GM04504 (cell line): ENCODE measurements at places on chromosomes 3 and 15.

GRCh38 chr3:73448761-73449301 is 175.9 kb downstream of the PDZRN3 start:
- no peak for DNase-seq

- no peak for DNase-seq
Measured at GRCh38 chr15:49669288-49669687, 48.4 kb downstream of the DTWD1 start.

DNA sequence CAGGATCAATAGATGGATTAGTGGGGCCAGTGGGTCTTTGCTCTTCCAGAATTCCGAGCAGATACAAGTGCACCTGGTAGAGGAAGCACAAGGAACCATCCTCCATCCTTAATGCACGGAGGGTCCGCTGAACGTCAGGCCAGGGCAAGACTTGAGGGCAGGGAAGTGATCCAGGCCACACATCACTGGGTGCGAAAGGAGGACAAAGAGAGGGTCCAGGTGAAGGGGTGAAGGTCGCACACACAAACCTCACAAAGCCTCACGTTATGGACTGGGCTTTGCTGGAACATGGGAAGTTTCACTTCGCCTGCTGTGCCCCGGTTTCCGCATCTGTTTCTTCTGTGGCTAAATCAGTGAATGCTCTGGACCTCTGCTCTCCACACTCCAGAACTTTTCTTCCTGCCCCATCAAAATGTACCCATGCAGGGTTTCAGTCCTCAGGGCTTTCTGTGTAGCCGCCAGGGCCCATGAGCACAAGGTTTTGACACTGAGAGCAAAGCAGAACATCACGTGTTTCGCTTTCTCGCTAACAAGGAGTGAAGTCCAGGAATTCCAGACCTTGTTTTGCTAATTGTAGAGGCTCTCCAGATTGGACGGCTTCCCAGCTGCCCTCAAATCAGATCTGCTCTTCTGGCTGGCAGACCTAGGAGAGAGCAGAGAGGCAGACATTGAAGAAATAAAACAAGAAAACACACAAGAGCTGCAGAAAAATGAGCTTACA is 56.3 kb downstream of the KLF15 start:
- DNase-seq, result no peak

GRCh38 chr3:114060906-114061655 is 4.5 kb downstream of the QTRT2 start:
- DNase-seq, result no peak

GRCh38 chr3:8629151-8630021 is 15.2 kb downstream of the SSUH2 start:
- DNase-seq, result peak; percentile 55

DNA sequence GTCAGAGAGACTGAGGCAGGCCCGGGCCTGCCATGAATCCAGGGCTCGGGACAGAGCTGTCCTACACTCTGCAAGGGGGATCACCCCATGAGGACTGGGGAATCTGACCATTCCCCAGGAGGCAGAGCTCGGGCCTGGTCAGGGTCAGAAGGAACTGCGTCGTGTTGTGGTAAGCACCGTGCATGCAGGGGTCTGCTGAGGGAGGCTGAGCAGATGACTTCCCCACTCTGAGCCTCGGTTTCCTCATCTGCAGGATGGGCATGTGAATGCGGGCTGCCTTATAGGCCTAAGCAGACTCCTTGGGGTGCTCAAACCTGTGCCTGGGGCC is 61.6 kb upstream of the IQSEC1 start:
- DNase-seq, result no peak

GRCh38 chr15:79922512-79923078 is 25.8 kb upstream of the MTHFS start:
- no peak for DNase-seq

DNA sequence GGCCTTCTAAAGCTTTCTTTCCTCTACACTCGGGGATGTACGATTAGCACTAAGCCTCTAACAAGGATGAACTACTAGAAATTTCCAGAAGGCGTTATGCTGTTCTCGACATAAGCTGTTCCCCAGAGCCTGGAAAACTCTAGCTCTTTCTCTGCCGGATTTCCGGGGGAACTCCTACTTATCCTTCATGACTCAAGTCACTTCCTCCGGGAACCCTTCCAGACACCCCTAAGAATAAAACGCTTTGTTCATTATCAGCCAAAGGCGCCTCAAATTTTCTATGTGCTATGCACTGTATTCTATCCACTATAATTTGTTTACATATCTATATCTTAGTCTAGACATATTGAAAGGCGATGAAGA is 455 bp upstream of the SNAP23 start:
- DNase-seq, result peak; percentile 44

DNA sequence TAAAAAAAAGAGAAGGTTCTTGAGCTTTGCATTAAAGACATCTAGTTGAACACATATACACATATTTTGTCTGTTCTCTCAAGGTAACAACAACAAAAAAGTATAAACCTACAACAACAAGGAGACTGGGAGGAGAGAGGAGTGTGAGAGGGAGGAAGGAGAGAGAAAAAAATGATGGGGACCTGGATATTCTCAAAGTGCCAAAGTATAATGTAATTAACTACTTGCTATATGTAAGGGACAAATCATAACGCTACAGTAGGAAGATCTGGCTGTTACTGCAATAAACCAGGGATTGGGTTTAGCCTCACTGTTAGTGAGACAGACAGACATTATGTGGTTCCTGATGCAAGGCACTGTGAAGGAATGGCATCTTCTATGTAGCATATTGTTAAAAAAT is 14.2 kb upstream of the GABRR3 start:
- no peak for DNase-seq

DNA sequence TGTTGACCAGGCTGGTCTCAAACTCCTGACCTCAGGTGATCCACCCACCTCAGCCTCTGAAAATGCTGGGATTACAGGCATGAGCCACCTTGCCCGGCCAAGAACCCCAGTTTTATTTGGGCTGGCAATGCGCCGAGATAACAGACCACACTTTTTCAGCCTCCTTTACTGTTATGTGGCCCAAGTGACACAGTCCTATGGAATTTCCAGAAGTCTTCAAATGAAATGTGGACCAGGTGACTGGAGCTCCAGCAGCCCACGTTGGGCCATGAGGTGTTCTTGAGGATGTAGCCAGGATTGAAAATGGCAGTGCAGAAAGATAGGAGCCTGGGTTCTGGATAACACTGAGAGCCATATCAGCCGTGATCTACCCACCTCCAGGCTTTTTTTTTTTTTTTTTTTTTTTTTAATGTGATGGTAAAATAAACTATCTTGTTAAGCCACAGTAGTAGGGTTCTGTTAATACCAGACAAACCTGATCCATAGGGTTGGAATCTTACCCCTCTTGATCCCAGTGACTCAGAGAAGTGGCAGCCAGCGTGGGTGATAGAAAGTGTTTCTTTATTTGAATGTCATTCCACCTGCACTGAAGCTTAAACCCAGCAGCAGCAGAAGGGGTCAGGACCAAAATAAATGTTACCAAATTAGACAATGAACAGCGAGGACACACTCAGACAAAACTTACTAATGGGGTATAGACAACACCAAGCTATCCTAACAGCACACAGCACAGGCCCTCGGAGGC is 55.6 kb downstream of the LHFPL4 start:
- no peak for DNase-seq

GRCh38 chr3:180855364-180855763 is 57.1 kb upstream of the FXR1 start:
- no peak for DNase-seq

- peak; percentile 68 for DNase-seq
Measured at GRCh38 chr3:107064405-107065060, 312.7 kb upstream of the CCDC54 start.

GRCh38 chr3:9101286-9101685 is 138.0 kb upstream of the RAD18 start:
- no peak for DNase-seq

GRCh38 chr3:46873521-46873920 is 4.0 kb upstream of the PTH1R start:
- no peak for DNase-seq

GRCh38 chr3:106755336-106755735 is 621.9 kb upstream of the CCDC54 start:
- DNase-seq, result no peak

GRCh38 chr3:178465260-178466180 is 70.7 kb upstream of the KCNMB2 start:
- no peak for DNase-seq

GRCh38 chr3:99131876-99132275 is 230.4 kb upstream of the DCBLD2 start:
- no peak for DNase-seq

DNA sequence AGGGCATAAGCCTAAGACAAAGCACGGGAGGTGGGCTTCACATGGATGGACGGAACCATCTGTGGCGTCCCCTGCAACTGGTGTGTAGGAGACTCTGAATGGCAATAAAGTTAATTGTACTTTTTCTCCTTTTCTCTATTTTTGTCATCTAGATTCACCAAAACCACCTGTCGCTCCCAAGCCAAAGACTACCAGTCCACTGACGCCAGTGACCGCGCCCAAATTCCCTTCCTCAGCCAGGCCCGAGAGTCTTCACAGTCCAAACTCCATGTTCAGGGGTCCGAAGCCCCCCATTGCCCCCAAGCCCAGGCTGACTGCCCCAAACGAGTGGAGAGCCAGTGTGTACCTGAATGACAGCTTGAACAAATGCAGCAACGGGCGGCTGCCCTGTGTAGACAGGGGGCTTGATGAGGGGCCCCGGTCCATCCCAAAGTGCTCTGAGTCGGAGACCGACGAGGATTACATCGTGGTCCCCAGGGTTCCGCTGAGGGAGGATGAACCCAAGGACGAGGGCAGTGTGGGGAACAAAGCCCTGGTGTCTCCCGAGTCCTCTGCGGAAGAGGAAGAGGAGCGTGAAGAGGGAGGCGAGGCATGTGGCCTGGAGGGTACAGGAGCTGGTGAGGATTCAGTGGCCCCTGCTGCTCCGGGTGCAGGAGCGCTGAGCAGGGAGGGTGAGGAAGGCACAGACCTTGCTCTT is at the start of gene FGD5:
FGD5 (plus strand) TSS at position 159 of the 697 bp plus-strand sequence; CDS start at position 269, 110 bp downstream.
- no peak for DNase-seq

GRCh38 chr3:96192966-96193550 is 621.3 kb upstream of the EPHA6 start:
- DNase-seq, result no peak

DNA sequence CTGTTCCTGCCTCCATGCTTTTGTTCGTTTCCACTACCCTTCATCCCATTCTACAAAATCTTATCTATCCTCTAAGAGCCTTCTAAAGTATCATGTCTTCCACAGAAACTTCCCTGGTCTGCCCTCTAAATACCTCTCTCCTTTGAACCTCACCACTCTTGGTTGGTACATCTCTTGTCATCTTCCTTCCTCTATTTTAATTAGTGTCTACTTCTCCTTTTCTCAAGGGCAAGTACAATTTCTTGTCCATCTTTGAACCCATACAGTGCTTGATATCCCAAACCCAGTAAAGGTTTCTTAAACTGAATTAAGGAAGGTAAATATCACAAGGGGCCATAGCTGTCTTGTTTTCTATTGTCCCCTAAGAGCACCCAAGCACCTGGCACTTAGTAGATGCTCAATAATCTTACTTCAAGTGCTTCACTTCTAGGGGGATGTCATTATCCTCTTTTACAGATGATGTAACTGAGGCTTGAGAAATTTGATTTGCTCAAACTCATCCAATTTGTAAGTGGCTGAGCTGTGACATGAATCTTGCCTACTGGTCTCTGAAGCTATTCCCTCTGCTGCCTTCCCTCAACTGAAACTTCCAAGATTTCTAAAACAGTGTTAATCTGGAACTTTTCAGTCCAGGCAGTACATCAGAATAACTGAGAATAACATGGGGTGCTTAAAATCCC is 2.6 kb upstream of the DAPK2 start:
- DNase-seq, result no peak

GRCh38 chr15:32718821-32719716 is 1.3 kb downstream of the GREM1 start:
- DNase-seq, result no peak

GRCh38 chr15:77853008-77853328 is 220.3 kb upstream of the LINGO1 start:
- DNase-seq, result no peak

- DNase-seq, result no peak
Measured at GRCh38 chr3:43094381-43094780, 11.5 kb downstream of the POMGNT2 start.

DNA sequence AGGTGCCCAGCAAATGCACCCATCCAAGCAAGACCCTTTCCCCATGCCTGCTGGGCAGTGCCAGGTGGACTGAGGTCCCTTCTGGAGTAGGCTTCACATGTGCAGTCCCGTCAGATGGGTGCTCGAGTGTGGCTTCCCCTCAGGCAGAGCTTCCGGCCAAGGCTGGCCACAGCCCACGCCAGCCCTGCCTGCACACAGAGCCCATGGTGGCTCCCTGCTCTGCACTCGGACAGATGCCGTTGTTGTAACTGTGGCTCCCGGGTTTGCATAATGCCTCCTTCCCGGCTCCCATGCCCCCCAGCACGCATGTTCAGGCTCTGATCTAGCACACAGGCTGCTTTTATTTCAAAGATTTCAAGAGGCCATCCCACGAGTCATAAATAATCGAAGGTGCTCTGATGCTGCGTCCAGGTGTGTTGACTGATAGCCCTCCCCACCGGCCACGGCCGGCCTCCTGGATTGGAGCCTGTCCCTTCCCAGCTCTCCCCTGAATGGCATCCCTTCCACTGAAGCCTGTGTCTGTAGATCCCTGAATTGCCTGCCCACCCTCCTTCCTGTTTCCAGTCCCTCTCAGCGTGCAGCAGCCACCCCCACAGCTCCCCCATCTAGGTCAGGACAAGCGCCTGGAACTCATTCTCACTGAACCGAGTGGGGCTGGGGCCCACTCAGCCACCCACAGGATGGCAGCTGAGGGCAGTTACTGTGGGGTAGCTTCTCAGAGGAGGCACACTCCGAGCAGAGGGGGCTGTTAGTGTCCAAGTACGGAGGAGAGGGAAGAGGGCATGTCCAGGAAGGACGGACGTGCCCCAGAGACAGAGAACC is 100.0 kb upstream of the LINGO1 start:
- DNase-seq, result no peak

DNA sequence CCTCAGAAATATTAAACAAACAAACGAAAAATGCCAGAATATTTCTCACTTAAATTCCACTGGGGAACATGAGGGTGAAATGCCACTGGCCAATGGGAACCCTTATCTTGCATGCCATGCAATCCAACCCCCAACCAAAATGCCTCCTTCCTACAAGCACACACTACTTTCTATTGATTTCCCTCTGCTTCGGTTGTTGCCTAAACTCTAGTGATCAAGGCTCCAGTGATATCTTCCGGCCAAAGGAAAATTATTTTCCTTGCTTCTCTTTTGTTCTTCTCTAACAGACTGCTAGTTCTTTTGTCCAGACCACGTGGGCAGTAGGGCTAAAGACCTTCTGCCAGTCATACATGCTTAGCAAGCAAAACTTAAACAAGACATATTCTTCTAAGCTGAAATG is 115.7 kb downstream of the TMCC1 start:
- DNase-seq, result no peak

- no peak for DNase-seq
Measured at GRCh38 chr3:130259166-130259874, 86.2 kb upstream of the COL6A5 start.

- no peak for DNase-seq
Measured at GRCh38 chr3:20062996-20063395, 22.8 kb downstream of the KAT2B start.
